ENCODE measurements at places on chromosomes 6 and 20.

- no peak for DNase-seq
Measured at GRCh38 chr6:101486124-101486523, 92.6 kb downstream of the GRIK2 start.

- DNase-seq: no peak
Measured at GRCh38 chr20:34199183-34199582, 42.0 kb upstream of the ASIP start.

DNA sequence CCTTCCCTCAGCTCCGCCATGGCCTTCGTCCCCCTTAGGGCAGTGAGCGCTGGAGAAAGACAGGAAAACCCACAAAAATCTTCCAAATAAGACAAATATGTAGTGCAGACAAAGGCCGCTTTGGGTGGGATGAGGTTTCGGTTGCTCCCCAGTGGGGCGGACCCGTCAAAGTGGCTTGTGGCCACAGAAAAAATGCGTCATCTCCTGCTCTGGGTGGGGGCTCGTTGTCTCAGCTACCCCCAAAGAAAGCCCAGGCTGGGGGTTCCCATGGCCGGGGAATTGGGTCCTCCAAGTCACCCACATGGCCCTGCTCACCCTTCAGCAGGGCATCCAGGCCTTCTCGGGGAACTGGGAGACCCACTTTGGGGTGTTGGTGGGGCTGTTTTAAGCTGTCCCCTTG, 21.9 kb upstream of the SCUBE3 start:
- DNase-seq: no peak

DNA sequence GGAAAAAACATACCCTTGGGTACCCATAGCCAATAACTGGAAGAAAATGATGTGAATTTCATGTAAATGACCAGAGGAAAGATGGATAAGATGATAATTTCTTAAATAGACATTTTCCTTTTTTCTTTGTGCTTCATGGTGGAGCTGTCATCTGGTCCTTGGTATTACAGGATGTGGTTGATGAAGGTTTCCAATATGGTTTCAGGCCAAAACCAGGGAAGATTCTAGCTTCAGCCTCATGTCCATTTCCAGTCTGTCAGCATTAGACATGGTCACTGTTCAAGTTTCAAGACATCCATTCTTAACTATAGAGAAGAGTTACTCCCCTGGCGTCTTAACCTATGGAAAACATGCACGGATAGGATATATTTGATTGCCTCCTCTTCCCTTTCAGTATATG, 63.6 kb downstream of the SSR1 start:
- DNase-seq: no peak

GRCh38 chr6:89357390-89357789, 4.9 kb upstream of the UBE2J1 start:
- no peak for DNase-seq

GRCh38 chr6:13131935-13132661, 196.2 kb downstream of the TBC1D7 start:
- no peak for DNase-seq

GRCh38 chr20:59455402-59456341, 148.7 kb upstream of the PHACTR3 start:
- no peak for DNase-seq

- DNase-seq: no peak
Measured at GRCh38 chr20:57464642-57465211, 60.2 kb downstream of the CTCFL start.

DNA sequence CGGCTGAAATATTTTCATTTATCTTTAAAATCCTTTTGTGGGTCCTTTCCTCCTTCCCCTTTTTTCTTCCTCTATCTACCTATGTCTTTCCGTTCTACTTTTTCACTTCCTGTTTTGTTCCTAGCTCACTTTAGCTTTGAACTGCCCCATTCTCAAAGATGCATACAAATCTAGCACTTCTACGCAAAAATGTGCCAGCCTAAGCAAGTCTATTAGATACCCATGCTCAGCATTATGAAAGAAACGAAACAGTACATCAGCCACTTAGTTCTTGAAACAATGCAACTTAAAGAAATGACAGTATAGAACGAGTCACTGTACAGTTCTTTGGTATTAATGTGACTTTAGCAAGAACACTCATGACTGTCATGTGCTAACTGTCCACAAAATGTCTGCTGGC, 47.3 kb upstream of the MARCKS start:
- DNase-seq: no peak

GRCh38 chr6:166588691-166589336, 2.3 kb upstream of the RAMACL start:
- no peak for DNase-seq

DNA sequence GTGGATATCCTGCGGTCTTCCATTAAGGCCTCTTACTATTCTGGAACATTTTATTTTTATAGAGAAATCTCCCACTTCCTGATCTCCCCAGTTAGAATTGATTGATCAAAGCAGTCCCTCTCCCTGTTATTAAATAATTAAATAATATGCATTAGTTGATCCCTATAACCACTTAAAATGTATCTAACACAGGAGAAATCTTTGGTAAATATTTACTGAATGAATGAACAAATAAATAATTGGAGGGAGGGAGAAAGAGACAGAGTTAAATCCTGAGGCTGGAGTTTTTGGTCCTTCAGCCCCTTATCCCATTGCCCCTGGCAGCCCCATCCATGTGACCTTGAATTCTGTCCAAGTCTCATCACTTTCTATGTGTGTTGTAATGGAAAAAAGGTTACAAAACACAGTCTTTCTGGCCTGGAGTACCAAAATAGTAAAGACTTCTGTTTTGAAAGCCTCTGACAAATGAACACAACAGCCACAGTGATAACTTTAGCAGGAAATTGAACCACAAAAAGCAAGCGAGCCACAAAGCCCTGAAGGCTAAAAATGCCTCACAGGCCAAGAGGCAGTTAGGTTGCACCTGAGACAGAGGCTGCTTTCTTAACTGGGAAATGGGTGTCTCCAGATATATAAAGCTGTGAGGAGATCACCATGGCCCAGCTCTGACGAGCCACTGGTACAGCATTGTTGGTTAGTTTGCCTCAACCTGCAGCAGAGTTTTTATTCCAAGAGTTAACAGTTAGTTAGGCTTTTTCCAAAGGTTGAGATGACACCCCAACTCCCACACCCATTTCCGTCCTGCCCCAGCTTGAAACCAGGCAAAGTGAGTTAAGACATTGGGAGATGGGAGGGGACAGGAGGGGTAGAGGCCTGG, 11.3 kb downstream of the NT5E start:
- DNase-seq: no peak

- DNase-seq: no peak
Measured at GRCh38 chr20:63163596-63164483, 52.1 kb downstream of the YTHDF1 start.

DNA sequence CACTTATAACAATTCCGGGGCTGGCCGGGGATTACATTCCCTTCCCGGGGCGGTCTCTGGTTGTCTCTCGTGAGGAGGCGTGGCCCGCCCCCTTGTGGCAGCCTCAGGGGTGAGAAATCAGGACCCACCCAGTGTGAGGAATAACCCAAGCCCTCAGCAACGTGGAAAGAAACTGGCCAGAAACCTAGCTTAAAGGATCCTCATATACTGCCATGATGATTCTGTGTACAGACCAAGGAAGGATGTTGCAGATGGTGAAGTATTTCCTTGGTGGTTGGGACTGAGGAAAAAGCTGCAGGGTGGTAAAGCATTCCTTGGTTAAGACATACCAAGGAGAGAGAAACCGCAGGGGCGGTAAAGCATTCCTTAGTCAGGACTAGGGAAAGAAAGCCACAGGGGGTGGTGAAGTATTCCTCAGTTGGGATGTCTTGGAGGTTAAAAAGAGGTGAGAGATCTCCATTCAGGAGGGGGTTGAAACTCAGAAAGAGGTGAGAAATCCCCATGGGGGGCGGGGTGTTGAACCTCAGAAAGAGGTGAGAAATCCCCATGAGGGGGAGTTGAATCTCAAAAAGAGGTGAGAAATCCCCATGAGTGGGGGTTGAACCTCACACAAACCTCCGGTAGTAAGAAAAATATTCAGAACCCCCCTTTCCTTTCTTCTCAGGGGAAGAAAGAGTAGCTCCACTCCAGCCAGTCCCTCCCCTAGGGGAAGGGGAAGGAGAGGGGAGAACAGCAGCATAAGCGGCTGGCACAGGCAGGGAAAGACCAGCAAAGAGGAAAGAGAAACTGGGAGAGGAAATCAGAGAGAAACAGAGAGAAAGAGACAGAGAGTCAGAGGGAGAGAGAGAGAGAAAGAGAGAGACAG, 238.1 kb downstream of the RNGTT start:
- no peak for DNase-seq

DNA sequence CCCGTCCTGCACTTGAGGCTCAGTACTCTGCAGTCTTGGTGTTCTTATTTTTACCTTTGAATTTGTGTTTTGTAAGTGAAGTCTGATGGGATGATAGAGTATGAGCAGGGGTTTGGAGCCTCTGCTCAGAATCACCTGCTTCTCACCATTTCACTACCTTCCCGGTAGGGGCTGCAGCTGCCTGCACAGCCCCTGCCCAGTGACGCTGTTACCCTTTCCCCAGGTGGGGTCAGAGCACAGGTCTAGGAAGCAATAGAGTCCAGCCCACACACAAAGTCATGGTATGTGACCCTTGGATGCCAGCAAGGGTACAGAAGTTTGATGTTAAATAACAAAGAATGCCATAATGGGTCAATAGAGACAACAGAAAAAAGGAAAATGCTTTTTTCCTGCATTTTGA, 101.8 kb upstream of the TCF21 start:
- no peak for DNase-seq

- DNase-seq: no peak
Measured at GRCh38 chr6:44468835-44469234, 81.3 kb downstream of the CDC5L start.

GRCh38 chr6:167115054-167115453, 7.8 kb upstream of the CCR6 start:
- no peak for DNase-seq

- no peak for DNase-seq
Measured at GRCh38 chr20:17987988-17988387, 19.2 kb downstream of the MGME1 start.

Measured in stimulated activated CD4-positive, alpha-beta T cell treated with anti-CD3 and anti-CD28 coated beads, TNF-alpha, amount 100 ng/mL, for 48 hours (primary cell).